ENCODE measurements at places on chromosomes 3 and 15.

DNA sequence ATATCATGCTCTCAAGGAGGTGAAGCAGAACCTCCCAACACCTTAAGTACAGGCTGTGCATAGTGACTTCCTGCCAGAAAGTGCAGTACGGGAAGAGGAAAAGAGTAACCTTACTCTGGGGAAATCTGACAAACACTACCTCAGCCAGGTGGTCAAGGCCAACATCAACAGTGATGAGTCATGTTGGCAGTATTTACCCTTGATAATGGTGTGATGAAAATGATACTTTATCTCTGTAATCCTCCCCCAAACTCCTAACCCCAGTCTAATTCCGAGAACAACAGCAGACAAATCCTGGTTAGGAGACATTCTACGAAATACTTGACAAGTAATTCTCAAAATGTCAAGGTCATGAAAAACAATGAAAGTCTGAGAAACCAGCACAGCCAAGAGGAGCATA lies 26.5 kb downstream of the ANKDD1A start:
- no peak for DNase-seq

GRCh38 chr3:169526246-169526645 lies 137.3 kb downstream of the MECOM start:
- DNase-seq = no peak

DNA sequence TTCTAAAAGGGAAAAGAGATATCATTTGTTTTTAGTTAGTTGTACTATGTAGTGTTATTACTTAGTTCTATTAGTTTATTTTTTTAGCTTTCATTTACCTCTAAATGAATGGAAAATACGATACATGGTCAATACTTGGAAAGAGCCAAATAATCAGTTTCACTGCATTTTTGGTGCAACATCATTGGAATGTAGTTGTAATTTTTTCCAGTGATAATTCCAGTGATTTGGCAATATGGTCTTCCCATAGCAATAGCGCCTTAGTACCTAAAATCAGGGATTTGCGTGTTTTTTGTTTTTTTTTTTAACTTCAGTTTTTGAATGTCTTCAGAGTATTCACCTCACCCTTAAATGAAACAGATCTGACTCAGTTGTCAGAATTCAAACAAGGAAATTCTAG lies 41.8 kb downstream of the RAB8B start:
- DNase-seq = no peak

- no peak for DNase-seq
Measured at GRCh38 chr15:82714016-82714415, 4.3 kb upstream of the AP3B2 start.

DNA sequence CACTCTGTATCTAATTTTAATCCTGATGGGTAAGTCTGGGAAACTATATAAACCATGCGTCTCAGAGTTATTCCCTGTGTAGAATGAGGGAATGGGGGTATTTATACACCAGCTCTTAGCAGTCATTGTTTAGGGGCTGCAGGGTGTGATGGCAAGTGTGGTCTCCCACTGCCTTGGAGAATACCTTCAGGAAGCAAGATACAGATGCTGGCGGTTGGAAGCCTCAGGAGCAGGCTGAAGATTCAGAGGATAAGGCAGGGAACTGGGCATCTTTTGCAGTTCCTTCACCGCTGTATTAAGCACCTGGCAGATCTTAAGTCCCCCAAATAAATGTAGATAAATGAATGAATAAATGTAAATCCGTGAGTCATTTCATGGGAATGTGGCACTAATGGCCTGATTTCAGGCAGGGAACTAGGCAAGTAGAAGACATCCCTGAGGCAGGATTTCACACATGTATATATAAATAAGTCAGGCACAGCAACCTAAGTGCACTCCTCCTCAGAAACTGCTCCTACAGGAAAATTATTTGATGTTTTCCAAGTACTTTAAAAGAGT lies 209.2 kb upstream of the GADL1 start:
- no peak for DNase-seq

DNA sequence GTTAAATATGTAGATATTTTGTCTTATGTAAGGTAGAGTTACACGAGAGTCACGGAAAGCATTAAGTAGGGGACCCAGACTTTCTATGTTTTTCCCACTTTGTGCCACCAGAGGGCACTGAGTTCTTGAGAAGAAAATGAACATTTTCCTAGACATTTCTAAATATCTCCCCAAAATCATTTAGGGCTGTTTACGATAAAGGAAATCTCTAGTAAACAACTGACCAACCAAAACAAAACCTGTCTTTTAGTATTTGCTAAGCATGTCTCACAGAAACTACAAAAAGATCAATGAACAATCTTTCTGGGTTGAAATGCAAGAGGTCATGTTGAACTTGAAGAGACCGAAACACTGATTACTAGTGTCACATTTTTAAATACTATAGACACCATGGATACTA lies 16.1 kb downstream of the POU1F1 start:
- DNase-seq = peak; percentile 86

DNA sequence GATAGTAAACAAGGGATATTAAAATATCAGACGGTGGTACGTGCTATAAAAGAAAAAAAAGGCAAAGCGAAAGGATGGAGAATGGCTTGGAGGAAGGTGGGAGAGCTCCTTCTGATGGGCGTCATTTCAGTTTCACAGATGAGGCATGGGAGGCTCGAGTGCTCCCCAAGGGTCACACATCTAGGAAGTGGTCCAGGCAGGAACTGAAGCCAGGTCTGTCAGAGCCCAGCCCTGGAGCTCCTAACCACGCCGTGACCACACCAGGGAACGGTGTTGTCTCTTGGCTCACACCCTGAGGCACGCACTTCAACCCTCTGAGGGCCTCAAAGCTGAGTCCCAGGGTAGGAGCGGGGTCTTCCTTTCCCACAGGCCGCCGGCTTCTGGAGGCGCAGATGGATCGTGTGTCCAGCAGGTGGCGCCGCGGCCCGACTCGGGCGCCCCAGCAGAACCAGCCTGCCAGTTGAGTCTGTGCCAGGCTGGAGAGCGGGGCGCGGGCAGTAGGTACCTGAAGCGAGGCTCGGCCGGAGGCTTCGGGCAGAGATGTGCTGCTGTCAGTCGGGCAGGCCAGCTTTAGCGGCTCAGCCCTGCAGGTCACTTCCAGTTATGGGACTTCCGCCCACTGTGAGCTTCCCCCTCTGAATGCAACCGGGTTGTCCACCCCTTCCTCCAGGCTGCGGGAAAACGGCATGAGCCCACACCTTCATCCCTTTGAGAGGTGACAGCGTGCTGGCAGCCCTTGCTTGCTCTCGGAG lies 68.1 kb downstream of the SLC6A1 start:
- DNase-seq = peak; percentile 83

DNA sequence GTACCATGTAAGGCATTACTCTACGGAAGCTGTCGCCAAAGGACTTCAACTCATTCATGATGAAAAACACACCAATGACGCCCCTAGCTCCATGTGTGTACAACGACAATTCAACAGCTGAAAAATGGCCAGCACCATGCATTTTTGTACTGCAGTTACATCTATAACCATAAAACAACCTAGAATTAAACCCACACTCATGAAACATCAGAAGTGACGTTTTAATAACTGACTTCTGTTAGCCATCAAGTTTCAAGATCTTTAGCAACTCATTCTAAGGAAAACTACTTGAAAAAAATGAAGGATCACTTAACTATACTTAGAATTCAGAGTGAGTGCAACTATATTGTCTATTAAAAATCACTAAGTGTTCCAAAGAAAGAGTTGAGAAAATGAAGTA lies 84.9 kb downstream of the RFTN1 start:
- DNase-seq = no peak

DNA sequence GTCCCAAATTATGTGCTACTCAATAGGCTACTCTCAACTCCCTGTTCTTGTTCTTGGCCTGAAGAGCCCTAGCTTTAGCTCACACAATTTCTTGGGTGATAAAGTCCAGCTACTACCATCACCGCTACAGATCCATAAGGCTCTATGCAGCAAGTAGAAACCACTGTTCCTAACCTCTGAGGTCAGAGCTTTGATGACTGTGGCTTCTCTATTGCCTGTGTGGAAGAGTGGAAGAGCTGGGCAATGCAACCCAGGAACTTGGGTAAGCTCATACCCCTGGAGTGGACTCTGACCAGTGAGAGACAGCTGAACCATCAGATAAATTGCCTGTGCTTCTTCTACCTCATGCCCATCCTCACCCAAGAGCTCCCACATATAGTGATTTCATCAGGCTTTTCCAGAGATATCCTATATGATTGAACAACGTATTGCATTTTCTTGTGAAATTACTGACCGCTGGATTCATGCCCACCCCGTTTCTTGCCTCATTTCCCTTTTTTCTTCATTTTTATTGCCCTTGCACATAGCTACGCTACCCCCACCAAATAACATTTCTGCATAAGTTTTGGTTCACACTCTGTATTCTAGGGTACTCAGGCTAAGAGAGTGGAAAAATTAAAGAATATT lies 172.3 kb upstream of the MBNL1 start:
- no peak for DNase-seq

DNA sequence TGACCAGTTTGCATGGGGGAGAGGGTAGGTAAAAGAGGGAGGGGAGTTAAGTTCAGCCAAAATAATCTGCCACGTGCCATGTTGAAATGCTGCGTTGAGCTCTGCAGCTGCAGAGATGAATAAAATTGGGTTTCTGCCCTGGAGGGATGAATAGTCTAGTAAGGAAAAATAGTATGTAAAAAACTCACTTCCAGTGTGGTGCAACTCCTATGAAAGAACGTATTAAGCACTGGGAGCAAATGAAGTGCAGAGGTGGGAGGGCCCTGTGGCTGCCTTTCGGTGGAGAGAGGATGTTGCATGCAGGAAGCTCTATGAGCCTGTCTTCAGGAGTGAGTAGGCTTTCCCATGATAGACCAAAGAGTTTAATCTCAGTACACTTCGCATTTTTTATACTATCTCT lies 8.6 kb downstream of the CEP63 start:
- no peak for DNase-seq

DNA sequence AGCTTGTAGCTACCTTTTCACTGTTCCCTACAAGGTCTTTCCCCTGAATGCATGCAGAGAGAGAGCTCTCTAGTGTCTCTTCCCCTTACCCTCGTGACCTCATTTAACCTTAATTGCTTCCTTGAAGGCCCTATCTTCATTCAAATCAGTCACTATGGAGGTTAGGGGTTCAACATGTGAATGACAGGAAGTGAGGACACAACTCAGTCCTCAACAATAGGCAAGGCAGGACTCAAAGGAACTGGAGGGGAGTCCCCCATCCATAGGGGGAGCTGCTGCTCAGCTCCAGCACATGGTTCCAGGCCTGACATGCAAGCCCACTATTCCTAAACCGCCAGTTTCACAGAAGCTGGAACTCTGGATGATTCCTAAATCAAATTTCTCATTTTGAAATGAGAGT lies 33.8 kb upstream of the GYG1 start:
- no peak for DNase-seq

GRCh38 chr15:70625438-70625837 lies 137.9 kb downstream of the UACA start:
- no peak for DNase-seq

DNA sequence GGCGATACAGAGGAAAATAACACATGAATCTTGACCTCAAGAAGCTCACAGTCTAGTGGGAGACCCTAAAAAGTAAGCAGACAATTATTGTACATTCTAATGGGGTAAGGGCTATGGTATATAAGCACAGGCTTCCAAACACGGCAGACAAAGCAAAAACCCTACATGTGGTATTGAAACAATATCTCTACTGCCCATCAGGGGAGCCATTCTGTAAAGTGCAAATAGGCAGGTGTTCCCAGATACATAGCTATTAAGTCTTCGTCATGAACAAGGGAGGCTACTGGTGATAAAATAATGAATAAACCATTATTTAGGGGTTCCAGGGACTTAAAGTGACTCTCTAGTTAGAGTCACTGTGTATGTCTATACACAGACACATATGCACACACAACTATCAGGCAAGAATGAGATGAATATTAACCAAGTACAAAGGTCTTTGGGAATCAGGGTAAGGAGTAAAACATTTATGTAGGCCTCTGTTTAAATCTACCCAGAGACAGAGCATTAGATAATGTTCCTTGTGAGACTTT lies 38.7 kb upstream of the ASB14 start:
- no peak for DNase-seq

- peak; percentile 16 for DNase-seq
Measured at GRCh38 chr3:58963928-58964503, 85.8 kb downstream of the CFAP20DC start.

DNA sequence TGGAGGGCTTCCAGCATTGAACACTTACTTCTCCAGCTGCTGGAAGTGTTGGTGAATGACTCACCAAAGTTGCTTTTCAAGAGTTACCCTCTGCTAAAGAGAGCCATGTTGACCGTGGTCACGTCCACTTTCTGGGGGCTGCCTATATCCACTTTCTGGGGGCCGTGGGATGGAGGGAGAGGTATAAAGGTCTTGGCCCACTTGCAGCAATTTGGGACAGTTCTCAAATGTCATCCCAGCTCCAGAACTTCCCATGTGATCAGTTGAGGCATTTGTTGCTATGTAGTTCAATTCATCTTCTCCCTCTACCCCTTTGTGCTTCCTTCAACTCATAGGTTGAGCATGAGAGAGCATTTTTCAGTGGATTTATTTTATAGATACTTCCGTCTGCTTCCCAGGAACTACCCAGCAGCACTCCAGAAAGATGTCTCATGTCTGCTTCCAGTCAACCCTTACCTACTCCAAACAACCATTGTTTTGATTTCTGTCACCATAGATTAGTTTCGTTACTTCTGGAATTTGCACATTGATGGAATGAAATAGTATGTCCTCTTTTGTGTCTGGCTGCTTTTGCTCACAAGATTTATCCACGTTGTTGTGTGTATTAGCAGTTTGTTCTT lies 130.6 kb downstream of the TCF12 start:
- peak; percentile 54 for DNase-seq

DNA sequence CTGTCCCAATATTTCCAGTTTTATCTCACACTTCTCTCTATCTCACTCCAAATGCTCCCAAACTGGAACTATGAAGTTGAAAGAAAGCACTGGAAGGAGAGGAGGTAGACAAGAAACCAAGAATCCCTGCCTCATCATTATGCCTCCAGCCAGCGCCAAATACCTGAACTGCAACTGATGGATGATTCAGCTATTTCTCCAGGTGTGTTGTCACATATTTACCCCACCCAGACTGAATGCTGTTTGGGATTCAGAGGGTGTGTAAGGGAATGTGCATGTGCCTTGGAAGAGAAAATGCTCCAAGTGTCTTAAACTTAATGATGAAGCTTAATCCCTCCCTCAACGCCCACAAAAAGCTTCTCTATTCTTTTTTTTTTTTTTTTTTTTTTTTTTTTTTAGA lies 269.5 kb upstream of the ATP11B start:
- DNase-seq = no peak

GRCh38 chr15:98308117-98308516 lies 340.2 kb upstream of the IGF1R start:
- no peak for DNase-seq

DNA sequence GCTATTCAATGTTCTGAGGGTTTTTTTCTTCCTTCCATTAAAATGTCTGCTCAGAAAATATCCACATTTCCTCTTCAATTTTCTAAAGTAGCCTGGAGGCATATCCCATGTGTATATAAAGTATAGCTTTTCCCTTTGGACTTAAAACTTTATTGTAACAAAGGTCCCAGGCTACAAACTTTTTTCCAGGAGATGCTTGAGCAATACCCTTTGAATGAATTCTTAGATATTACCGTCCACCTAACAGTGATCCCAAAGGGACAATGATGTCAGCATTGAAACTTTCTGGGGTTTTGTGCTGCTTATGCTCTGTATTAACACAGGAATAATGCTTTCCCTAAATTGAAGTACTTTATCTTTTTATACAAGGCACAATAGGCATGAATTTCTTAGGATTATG lies 525.2 kb downstream of the CADM2 start:
- DNase-seq = no peak

All from adipocyte (in vitro differentiated cells).